SW 1271 (cell line): ENCODE measurements at places on chromosomes 6 and 20.

GRCh38 chr20:62117658-62118057, 4.6 kb upstream of the LSM14B start:
- no peak for DNase-seq

GRCh38 chr6:147903321-147903720, 394.8 kb downstream of the SAMD5 start:
- no peak for DNase-seq

GRCh38 chr20:36210436-36211021, 25.7 kb upstream of the AAR2 start:
- no peak for DNase-seq

DNA sequence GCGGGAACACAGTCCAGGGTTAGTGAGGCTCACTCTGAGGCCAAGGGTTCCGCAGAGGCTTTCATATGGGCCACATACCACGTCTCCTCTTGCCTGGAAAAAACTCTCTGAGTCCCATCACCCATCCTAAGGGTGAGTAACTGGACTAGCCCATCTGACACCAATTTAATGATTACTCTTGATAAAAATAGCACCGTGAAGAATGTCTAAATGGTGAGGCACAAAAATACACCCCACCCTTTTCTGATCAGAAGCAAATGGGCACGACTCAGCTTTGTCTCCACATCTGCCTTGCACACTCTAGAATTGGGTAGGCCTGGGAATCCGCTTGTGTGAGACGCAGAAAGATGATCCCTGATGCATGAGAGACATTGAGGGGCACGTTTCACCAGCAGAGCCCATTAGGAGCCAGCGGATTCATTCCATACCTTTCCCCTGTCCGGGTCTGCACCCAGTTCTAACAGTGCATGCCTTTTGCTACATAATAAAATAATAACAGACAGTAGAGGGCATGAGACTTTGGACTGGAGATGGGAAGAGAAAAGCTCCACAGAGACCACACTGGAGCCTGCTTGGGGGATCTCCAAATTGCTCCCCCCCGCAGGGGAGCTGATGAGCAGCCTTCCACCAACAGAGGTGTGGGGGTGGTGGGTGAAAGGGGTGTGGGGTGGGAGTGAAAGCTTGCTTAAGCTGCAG, 110.0 kb upstream of the KCNK16 start:
- no peak for DNase-seq

DNA sequence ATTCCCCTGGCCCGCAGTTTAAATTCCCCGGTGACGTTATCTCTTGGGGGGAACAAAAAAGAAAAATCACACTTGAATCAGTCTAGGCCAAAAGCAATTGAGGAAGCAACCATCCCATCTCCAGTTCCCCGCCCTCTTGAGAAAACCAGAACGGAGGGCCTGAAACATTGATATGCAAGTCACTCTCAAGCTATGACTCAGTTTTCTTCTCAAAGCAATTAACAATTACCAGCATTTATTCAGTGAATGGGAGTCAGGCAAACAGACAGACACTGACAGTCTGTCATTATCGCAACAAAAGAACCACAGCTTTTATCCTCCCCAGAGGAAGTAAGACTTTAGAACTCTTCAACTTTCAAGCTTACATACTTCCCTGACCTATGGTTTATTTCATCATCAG, 100.9 kb downstream of the OPRM1 start:
- no peak for DNase-seq

- no peak for DNase-seq
Observed at GRCh38 chr20:58372806-58373205, 16.2 kb upstream of the VAPB start.

DNA sequence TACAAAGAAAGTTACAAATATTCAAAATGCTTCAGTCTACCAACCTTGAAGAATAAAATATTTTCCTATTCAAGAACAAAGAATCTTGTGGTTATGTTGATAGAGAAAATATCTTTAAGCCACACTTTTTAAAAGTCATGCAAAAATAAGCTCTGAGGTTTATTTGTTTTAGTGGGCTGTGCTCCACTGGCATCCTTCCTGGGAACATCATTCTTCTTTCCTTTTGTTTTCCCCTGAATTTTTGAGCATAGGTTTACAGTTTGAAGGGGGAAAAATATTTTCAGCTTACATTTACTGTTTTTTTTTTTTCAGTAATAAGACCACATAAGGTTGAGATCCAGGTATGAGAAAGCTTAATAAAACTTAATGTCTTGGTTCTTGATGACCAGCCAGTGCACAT, 72.0 kb upstream of the BACH2 start:
- no peak for DNase-seq

DNA sequence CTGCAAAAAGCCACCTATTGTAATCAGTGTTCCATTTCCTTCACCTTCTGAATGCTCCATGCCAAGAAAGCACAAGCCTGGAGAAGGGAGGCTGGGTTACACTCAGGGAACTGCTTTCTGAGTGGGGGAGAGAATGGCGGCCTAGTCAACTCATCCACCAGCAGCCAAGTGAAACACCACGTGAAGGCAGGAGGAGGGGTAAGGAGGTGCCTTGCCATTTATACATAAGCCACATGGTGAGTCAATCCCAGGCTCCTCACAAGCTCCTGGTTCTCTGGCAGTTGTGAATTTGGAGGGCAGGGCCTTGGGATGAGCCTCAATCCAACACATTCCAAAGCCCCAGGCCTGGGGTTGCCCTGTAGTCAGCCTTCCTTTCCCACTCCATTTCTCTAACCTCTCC, 149.4 kb downstream of the CD24 start:
- no peak for DNase-seq

DNA sequence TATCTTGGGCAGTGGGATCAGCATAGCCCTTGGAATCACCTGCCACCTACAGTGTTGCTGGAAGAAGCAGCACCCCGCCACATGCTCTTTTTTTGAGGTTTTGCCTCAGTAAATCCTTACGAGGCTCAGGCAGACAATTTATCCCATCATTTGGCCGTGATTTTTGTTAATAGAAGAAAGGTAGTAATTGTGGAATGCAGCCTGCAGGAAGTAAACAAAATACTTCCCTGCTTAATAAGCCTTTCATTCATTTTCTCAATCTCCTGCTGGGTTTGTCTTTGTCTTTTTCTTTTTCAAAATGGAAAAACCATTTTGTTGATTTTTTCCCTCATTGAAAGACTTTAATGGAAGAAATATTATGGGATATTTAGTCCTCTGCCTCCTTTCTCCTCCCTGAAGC, 93.7 kb upstream of the CD83 start:
- DNase-seq, result no peak
